ENCODE measurements at places on chromosomes 2 and 18.

DNA sequence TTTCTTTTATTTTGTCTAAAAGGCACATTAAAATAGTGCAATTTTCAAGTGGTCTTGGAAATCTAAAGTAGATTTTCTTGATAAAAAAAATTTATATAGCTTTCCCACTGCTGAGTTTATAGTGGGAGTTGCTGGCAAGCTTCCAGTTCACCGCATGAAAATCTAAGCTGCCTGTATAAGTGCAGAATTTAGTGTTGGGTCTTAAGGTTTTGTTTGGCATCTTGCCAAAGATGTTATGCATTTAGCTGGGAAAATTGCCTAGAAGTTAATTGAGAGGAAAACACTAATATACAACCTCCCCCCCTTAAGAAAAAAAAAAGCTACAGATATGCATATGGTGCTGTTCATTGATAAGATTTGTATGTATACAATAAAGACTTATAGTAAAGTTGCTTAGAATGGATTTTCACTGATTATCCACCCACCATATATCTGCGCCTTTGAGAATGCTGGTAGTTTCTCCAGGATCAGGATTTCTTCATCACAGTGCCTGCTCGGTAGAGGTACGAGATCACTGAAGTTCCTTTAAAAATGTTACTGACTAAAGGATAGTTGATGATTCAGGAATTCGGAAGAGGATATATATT lies 803.2 kb upstream of the POU3F3 start:
- DNase-seq, result no peak

DNA sequence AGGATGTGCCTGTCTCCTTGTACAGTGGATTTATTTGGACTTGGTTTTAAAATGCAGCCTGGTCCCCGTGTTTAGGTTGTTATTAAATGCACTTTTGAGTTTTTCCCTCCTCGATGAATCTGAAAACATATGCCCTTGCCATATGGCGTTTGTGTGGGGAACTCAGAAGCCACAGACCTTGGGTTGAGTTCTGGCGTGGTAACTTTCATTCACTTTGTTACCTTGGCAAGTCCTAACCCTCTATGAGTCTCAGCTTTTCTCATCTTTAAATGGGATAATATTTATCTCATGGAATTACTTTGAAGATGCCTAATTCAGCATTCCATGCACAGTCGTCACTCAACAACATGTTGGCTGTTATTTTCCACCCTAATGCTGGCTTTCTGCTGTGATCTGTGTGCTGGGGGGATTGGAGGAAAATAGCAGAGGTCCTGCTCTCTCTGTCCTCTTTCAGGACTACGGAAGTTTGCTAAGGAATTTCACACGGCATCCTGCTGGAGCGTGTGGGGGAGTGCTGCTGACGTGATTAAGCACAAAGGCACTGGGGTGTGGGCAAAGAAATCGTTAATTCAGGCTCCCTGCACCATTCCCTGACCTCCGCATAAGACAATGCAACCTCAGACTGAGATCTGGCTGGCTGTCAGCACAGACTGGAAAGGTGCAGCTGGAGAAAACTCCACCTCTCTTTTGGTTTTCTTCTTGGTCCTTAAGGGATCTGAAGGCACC lies 61.7 kb downstream of the LDLRAD4 start:
- DNase-seq, result no peak

GRCh38 chr2:155692856-155693255 lies 639.7 kb downstream of the NR4A2 start:
- DNase-seq, result no peak

GRCh38 chr2:203559641-203560040 lies 24.5 kb upstream of the RAPH1 start:
- no peak for DNase-seq

DNA sequence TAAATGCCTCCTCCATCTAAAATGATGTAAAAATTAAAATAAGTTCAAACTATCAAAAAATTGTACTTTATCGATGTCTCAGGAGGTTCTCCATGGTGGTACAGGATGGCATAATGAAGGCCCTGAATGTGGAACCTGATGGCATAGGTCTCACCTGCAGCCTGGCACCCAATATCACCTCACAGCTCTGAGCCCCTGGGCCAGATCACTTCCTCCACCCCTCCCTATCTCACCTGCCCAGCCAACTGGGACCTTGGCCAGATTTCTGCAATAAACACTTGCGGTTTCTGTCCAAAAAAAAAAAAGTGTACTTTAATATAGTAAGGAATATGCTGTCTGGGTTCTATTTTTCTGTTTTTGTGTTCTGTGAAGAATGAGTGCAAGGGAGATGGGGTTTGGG lies 6.7 kb upstream of the RBM45 start:
- no peak for DNase-seq

DNA sequence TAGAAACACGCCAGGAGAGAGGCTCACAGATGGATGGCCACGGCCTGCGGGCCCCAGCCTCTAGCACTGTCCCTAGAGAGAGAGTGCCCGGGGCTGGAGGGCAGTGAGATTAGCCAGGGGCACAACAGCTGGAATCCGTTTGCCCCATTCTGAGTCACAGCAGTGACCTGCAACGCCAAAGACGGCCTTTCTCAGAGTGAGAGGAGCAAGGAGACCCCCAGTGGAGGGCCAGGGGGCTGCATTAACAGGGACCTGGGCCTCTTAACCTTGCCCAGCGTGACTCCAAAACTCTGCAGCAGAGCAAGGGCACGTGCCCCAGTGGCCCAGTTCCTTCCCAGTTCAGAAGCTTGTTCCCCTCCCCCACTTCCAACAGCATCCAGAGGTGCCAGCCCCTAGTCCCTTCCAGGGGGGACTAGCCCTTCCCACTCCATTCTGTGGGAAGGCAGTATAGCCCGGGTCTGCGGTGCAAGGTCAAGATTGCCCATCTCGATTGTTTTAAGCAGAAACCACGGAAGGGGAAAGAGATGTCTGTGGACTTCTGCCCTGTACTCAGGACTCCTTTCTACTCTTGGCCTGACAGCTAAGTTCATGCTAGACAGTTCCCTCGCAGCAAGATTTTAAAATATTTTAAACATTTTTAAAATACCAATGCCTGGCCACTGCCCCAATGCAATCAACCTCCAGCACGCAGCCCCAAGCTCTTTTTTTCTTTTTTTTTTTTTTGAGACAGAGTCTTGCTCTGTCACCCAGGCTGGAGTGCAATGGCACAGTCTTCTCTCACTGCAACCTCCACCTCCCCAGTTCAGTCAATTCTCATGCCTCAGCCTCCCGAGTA lies 50.9 kb upstream of the BIN1 start:
- no peak for DNase-seq

- DNase-seq, result peak; percentile 67
Observed at GRCh38 chr2:200383380-200384110, 77.1 kb downstream of the SPATS2L start.

DNA sequence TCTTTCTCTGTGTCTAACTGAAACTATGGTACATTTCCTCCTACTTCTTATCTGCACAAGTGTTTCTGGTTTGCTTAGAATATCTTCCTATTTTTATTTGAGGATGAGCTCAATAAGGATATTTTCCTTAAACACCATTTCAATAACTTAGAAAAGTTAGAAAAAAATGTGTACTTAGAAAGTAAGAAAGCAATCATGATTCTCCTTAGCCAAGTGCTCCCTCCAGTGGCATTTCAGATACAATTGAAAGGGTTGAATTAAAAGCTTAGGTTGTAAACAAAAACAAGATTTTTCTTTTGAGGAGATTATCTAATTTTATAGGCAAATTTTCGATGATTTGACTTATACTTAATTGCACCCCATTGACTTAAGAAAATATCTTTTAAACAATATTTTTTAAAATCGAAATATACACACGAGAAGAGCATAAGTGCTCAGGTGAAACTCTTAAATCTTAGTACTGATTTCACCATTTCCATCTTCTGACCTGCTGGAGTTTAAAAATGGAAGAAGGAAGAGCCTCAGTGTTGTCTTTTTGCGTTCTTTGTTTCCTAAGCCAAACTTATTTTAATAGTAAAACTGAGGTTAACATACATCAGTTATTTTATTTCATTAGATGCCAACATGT lies 26.9 kb downstream of the C18orf63 start:
- DNase-seq, result peak; percentile 72

GRCh38 chr2:161379740-161380139 lies 36.4 kb upstream of the TBR1 start:
- no peak for DNase-seq

GRCh38 chr2:194100201-194100600 lies 1556.8 kb upstream of the SLC39A10 start:
- DNase-seq, result no peak

- no peak for DNase-seq
Observed at GRCh38 chr2:215878476-215879063, 134.8 kb downstream of the MREG start.

GRCh38 chr2:151138507-151138906 lies 123.2 kb downstream of the RBM43 start:
- no peak for DNase-seq

GRCh38 chr2:124149571-124149970 lies 124.5 kb downstream of the CNTNAP5 start:
- no peak for DNase-seq

DNA sequence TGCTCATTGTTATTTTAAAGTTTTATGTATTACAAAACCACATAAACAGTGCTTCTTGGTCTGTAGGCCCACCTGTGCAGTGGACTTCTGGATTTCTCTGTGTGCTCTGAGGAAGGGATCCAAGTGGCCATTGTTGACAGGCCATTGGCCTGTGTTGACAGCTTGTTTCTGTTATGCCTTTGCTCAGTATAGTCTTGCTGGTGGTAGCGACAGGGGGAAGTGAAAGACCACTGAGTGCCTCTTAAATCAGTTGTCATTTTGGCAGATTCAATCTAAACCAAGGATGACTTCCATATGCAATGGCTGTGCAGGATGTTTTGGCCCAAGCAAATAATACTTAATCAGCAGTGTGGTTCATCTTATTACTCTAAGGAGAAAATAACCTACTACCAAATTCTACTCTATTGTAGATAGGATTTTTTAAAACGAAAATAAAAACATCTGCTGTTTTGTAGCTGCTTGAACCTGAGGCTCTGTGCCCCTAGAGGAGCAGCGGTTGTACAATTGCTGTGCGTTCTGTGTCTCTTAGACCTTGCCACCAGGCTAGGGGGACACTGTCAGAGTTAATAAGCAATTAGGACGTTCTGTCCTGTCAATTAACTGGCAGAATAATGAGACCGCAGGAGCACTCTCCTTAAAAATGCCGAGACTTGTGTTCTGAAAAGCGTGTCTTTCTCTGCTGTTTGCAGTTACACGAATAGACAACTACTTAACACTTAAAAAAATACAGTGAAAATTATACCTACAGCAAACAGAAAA lies 108.2 kb downstream of the RHBDD1 start:
- DNase-seq, result no peak

DNA sequence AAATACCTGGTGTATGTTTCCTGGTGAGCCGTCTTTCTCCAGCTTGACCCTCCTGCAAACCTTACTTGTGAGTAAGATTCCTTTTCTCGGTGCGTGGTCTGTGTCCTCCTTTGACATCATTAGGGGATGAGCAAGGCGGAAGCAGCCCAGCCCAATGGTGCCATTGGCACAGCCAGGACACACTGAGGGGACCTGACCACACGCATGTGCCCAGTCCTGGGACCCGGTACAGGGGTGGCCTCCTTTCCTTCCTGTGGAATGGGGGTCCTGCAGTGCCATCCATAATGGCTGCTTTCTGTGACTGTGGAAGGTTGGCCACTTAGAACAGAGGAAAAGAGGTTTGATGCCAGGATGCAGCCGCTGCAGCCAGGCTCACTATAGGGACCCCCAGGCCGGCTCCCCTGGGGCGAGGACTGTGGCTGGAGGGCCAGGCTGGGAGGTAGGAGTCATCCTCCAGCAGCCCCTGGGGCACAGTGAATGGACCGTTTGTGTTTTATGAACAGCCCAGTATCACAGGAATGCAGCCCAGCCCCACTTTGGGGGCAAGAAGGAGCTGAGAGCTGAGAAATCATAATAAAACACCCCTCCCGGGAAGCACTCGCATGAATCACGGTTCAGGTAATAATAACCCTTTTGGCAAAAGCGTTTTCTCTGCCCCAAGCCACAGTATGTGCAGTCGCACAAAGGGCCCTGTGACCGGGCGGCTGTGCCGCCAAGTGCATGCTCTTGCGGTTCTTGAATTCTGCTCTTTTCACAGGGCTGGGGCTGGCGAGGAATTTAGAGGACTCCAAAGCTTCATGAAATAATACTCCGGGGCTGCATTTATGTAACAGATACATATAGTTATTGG lies 73.2 kb downstream of the ASB1 start:
- DNase-seq, result no peak

- peak; percentile 41 for DNase-seq
Observed at GRCh38 chr18:77220726-77221125, 28.9 kb upstream of the GALR1 start.

DNA sequence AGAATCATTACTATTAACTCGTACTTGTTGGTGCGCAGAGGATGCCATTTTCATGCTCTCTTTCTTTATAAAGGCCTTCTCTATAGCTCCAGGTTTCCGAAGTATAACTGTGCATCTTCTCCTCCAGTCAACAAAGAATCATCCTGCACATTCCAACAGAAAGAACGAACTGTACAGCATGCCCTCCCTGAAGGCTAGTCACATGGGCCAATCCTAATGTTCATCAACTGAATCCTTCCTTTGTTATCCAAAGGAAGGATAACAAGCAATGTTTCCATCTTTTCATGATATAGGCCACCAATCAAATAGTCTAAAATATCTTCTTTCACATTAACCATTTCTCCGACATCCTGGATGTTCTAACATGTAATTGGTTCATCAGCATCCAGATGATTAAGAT lies 66.9 kb upstream of the LDLRAD4 start:
- no peak for DNase-seq

- DNase-seq, result no peak
Observed at GRCh38 chr2:148391324-148391723, 253.2 kb upstream of the EPC2 start.

DNA sequence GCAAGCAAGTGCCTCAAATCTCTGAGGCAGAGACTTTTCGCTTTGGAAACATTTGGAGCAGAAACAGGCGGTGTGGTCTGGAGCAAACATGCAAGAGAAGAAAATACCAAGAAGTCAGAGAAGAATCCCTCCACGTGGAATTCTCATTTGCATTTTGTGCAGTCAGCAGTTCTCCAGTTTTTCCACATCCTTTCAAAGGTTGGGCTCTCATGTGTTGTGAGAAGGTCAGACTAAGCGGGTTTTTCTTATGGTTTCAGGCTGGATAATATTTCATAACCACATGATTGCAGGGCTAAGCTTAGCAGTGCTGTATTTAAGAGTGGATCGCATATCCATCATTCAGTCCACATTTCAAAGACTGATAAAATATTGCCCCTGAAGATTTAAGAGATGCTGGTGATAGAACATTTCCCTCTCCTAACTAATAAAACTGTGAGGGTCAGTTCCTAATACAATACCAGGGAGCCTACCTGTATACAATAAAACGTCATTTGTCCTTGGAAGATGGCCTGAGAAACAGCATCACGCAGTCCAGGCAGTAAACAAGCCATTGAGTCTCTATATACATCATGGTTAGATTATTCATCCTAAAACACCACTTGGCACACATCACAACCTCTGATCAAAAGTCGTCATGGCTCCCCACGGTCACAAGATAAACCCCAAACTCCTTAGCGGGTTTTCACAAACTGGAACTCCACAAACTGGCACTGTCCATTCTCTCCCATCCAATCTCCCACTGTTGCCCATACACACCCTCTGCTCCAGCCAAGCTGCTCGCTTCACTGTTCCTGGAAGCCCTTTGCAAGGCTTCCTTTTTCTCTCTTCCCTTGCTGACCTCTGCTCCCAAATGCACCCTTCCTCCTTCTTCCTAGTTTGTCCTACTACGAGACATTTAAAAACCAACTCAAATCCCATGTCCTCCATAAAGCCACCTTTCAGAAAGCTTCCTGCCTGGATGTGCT lies 31.5 kb downstream of the ANKRD44 start:
- no peak for DNase-seq

All from activated CD4-positive, alpha-beta T cell treated with anti-CD3 and anti-CD28 coated beads, Interleukin-2, amount 10 ng/mL, durations not matched to agents 24 days and 14 days (primary cell).